ENCODE measurements at places on chromosomes 12 and 14.

- no peak for DNase-seq
Observed at GRCh38 chr12:90280564-90281058, 572.0 kb upstream of the ATP2B1 start.

GRCh38 chr14:99686557-99687283 lies 2.6 kb downstream of the CYP46A1 start:
- no peak for DNase-seq

DNA sequence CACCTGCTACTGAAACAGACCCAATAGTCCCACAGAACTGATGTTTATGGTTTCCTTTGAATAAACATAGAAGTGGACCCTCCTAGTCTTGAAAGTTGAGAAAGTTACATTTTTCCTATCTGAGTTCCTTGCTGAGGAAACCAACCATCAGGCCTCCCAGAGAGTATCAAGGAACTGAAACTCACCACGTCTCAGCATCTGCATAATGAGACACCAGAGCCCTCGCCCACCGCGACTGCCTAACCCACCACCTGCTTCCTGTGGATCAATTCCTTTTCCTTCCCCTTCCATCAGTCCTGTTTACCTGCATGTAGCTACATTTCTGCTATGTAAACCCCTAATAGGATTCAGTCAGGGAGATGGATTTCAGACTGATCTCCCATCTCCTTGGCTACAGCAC lies 443.2 kb upstream of the TMEM132C start:
- no peak for DNase-seq

DNA sequence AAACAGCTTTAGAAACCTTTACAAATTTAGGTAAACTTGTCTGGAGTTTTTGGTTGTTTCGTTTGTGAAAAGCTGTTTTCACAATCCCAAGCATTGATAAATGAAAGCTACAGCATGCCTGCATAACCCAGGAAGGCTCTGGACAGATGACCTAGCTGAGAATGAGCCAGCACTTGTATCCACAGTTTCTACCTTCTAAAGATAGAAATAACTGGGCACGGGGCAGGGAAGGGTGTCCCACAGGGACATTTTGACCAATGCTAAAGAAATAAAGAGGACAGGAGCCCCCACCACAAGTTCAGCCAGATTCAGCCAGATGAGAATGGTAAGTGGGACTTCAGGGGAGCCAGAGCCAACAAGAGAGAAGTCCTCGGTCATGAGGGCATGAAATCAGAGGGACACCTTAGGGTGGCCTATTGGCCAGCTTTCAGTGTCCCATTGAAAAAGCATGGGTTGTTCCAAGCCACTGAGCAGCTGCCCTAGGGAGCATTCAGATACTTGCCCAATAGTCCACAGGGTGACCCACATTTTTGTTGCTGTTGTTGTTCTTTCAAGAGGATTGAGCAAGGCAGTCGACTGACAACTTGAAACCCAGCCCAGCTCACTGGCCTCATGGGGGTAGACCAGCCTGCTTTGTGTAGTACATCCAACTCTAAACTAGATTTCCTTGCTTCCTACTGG lies 140.3 kb upstream of the NUDT4 start:
- no peak for DNase-seq

- no peak for DNase-seq
Observed at GRCh38 chr14:101556131-101556530, 5.2 kb upstream of the DIO3 start.

- DNase-seq, result no peak
Observed at GRCh38 chr14:85319101-85319500, 210.8 kb upstream of the FLRT2 start.

GRCh38 chr12:71524626-71525025 lies 85.0 kb downstream of the LGR5 start:
- no peak for DNase-seq

- DNase-seq, result no peak
Observed at GRCh38 chr12:56753566-56753965, 1.4 kb upstream of the PRIM1 start.

- no peak for DNase-seq
Observed at GRCh38 chr14:91831337-91831736, 36.0 kb downstream of the TC2N start.

GRCh38 chr14:69711881-69712560 lies 54.9 kb upstream of the SRSF5 start:
- DNase-seq, result no peak
